ENCODE measurements at places on chromosomes 13 and 19. TPM values are rescaled to one million over a fixed set of nuclear protein-coding genes. Genes with fewer than 3 reads are reported as not detected.

GPR183 gene
- 2.2 TPM for polyA plus RNA-seq

CATSPERD gene
- not detected for polyA plus RNA-seq

ZNF708 gene
- 22.3 TPM for polyA plus RNA-seq

ACTMAP gene
- polyA plus RNA-seq = 19.7 TPM

CALR3 gene
- polyA plus RNA-seq = not detected

DIAPH3 gene
- 11.6 TPM for polyA plus RNA-seq

FSD1 gene
- 6.7 TPM for polyA plus RNA-seq

ATXN8OS gene
- polyA plus RNA-seq = not detected

MCEMP1 gene
- polyA plus RNA-seq = 0.21 TPM

FPR3 gene
- polyA plus RNA-seq = 0.23 TPM
